ENCODE measurements at places on chromosomes 16 and 17.

- no peak for DNase-seq
Measured at GRCh38 chr16:27726621-27727261, 176.8 kb downstream of the KATNIP start.

GRCh38 chr16:67432506-67432890 lies 1.6 kb downstream of the HSD11B2 start:
- DNase-seq, result no peak

- DNase-seq, result no peak
Measured at GRCh38 chr17:48051706-48052486, 3.7 kb downstream of the NFE2L1 start.

DNA sequence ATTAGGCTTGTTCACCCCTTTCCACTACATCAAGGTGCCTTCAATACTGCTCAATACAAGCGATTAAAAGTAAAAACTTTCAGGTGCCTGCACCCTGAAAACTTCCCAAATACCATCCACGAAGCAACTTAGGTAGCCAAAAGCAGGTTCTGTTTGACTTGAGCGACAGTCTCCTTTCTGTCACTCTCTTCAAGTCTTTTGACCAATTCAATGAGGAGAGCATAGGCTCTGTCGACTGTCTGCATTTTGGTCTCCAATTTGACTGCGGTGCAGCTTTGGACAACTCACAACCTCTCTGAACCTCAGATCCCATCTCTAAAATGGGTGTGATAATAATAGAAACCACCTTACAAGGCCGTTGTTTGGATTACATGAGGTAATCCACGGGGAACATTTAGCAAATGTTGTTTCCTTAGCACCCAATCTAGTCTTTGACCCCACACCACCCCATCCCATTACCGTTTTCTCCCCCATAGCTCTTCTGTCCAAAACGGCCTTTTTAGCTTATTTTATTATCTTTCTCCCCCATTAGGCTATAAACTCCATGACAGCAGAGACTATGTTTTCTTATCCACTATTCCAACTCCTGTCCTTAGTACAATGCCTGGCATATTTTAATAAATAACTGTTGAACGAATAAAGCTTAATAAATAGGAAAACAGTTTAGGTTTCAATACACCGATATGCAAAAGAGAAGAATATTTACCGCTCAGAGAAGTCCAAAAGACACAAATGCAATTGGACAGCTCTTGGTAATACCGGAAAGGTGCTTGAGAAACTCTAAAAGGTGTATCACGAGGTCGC lies 999 bp downstream of the MARF1 start:
- DNase-seq, result no peak

DNA sequence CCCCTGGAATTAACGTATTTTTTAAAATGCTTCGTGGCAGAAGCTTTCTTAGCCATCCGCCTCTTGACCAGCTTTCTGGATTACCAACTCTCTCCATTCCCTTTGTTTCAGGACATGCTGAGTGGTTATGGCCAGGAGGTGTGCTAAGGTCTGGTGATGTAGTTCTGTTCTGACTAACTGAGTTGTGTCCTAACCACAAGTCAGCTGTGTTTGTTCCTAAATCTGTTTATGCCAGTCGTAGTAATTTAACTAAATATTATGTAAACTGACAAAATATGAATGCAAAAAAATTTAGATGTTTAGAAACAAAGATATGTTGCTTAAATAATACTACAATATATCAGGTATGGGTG lies 61.6 kb downstream of the MRTFB start:
- peak; percentile 45 for DNase-seq
